Head of caudate nucleus (tissue), 42 donors: ENCODE measurements at places on chromosomes 5 and 9.

- no peak for DNase-seq
These were observed 1229.5 kb upstream of the CDH6 start for GRCh38 chr5:29963956-29964355.

DNA sequence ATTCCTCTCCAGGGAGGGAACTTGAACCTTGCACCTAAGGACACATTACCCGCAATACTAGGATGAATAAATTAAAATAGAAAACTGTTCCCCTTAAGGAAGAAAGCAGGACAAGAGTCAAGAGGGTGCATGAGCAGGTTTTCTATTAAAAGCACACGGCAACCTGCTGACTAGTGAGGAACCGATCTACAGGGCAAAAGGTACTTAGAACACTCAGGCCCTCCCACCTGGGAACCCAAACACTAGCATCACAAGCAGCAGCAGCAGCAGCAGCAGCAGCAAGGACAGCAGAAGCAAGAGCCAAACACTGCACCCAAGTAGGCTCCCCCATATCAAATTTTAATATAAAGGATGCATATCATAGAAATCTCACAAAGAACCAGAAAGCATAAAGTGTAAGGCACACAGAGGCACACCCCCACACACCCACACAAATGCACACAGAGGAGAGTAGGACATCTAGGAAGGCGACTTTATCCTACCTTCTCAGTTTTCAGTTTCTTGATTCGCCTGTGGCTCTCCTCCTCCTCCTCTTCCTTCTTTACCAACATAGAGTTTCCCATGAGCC, 2.8 kb downstream of the ZNF608 start:
- DNase-seq: no peak

DNA sequence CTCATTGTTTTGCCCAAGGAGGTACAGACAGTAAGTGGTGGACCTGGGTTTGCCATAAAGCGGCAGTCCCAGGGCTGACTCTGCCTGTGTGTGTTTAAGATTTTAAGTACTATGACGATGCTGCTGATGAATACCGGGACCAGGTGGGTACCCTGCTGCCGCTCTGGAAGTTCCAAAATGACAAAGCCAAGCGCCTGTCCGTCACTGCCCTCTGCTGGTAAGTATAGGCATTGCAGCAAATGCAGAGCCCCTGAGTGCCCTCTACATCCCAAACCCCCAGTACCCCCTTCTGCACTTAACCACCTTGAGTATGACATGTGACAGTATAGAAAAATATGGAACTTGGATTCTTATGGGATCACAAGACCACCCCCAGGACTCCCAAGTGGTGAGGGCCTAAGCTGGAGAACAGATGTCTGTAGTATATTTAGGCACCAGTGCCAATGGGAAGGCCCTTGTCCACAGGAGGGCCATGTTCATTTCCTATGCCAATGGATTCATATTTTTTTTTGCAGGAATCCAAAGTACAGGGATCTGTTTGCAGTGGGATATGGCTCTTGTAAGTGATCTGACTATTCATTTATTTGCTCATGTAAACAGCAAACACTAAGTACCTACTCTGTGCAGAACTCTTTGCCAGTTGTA, 22.0 kb downstream of the ENHO start:
- peak; percentile 70 for DNase-seq

- DNase-seq: no peak
These were observed 284.1 kb downstream of the HCN1 start for GRCh38 chr5:45411971-45412612.

DNA sequence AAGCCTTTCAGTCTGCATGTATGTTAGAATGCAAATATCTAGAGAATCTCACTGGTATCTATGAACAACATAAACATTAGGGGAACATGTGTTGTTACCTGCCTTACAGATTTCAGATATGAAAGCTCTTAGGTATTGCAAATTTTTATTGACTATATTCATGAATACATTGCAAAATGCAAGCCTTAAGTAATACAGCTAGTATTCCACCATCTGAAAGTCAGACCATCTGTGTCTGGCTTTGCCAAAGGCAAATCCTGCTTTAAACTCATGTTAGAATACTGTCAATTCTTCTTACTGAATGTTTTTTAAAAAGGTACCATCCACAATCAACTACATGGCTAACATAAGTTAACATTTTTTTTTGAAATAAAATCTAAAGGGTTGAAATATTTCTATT, 215.6 kb downstream of the AP3B1 start:
- no peak for DNase-seq

GRCh38 chr5:8059337-8059736, 190.4 kb downstream of the MTRR start:
- no peak for DNase-seq

GRCh38 chr9:26567976-26568375, 324.6 kb downstream of the CAAP1 start:
- DNase-seq: no peak

- DNase-seq: no peak
These were observed 751.6 kb downstream of the TLR4 start for GRCh38 chr9:118455788-118456187.

DNA sequence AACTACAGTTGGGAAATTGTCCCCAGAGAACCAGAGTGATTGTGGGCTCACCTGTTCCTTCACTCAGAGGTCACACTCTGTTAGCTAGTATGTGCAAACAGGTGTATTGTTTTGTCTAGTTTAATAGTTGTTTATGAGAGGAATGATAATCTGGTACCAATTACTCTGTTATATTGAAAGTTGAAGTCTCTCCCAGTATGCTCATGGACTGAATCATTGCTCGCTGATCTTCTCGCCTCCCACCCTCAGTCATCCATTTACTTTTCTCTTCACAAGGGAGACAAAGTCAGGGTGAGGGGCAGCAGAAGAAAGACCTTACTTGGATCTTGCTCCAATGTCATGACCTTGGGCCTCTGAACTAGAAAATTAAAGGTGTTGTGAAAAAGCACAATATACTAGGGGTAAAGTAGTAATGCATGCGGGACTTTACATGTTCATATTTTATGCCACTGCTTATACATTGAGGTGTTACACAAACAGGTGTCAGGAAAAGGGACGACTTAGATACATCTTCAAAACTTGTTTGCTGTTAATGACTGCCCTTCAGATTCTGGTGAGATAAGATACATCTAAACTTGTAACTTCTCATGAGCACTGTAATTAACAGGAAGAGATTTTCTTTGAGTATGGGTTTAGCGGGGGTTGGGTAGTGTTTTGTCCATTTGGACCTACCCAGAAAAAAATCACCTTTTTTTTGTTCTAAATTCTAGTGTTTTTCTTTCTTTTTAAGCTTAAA, 36.9 kb downstream of the LNPEP start:
- DNase-seq: no peak

GRCh38 chr9:28832168-28832770, 1259.0 kb upstream of the C9orf72 start:
- no peak for DNase-seq

GRCh38 chr5:40939753-40940152, 30.5 kb downstream of the C7 start:
- no peak for DNase-seq

DNA sequence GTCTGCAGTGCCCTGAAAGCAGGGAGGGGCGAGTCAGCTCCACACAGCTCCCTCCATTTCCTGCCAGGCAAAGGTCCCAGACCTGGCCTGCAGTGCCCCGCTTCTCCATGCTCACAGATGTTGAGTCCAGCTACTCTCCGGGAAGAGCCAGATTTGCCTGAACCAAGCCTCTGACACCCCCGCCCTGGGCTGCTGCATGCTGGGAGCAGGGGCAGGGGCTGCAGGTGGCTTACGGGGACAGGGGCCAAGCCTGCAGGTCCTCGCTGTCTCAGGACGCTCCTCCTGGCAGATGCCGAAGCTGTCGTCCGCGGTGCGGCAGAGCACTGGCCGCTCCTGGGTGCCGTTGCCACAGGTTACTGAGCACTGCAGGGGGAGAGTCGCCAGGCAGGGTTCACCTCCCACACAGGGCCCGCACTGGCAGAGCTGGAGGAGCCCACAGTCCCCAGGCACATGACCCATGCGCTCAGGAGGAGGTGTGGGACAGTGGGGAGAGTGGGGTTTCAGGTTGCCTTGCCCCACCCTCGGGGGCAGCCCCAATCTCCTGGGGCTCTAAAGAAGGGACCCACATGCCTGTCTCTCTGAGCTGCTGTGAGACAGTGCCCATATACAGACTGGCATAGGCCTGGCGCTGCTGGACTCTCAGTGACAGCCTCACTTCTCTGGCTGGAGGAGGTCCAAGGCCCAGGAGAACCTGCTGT, 62.4 kb downstream of the ZNF354C start:
- peak; percentile 11 for DNase-seq

GRCh38 chr9:26893030-26893676, 551 bp upstream of the CAAP1 start:
- DNase-seq: no peak

DNA sequence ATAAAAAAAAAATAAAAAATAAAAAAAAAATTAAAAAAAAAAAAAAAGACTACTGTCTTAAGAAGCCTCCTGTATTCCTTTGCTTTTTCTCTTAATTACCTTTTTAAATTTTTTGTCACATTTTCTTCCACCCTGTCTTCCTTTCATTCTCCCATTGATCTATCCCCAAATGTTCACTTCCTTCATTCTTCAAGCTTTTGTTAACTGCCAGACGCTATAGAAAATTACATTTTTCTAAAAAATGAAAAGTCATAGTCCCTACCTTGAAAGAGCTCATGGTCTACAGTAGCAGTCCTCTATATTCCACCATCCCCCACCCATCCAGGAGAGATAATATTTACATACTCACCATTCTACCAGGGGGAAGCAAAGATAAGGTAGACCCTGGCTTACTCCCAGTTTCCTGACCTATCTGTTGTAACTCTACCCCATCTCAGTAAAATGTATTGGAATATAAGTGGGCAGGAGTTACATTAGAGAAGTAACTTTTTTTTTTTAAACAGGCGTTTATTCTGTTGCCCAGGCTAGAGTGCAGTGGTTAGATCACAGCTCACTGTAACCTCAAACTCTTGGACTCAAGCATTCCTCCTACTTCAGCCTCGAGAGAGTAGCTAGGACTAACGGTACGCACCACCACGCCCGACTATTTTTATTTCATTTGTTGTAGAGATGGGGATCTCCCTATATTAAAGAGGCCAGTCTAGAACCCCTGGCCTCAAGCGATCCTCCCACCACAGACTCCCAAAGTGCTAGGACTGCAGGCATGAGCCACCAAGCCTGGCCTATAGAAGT, 3.8 kb upstream of the PRKAA1 start:
- no peak for DNase-seq

DNA sequence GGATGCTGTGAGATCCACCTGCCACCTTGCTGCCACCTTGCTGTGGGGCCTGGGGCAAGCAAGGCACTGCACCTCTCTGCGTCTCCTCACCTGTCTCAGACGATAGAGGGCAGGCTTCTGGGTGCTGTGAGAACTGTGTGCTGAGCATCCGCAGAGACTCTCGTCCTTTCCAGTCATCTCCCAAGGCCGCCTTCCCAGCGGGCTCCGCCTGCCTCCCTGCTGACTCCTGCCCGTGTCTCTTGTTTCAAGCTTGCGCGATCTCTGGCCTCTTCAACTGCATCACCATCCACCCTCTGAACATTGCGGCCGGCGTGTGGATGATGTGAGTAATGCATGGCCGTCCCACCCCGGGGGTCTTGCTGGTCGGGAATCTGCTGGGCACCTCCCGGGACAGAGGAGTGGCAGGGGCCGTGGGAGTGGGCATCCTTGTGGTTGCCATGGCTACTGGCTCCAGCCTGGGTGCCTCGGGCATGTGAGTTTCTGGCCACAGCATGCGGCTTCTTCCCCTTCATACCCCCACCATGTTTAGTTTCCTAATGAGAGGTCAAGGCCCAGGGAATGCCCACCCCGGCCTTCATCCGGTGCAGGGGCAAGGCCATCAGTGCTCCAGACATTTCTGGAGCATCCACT, 3.6 kb downstream of the CACFD1 start:
- no peak for DNase-seq

DNA sequence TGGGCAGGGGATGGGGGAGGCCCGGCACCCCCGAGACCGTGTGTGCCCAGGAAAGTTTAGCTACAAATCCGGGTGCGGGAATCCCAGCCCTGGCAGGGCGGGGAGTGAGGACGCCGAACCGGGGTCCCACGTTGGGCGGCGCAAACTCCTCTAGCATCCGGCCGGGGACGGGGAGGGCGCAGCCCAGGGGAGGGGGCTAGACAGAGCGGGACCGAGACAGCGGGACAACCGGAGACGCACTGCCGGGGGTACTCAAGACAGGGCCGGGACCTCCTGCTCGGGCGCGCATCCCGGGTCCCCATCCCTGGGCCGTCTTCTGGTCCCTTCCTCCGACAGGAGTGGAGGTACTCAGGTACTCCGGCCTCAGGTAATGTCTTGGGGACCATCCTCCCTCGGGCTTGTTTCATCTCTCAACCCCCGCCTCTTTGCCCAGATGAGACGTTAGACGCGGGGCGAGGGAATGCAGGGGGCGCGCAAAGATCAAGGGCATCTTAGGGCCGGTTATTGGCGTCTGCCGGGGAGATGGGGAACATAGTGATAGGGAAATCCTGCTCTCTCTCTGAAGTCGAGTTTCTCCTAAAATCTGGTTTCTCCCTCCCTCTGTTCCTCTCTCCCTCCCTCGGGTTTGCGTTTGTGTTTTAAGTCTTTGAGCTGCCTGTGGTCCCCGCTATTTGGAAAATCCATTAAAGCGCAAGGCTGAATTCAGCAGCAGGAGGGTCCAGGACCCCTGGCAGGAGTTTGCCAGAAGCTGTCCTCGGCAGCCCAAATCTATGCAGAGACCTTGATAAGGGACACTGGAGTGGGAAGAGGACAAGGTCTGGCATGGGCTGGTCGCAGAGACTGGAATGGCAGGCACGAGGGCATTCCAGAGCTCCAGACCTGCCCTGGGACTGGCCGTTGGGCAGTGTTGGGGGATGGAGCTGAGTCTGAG, 815 bp downstream of the PDZD2 start:
- DNase-seq: peak; percentile 58

DNA sequence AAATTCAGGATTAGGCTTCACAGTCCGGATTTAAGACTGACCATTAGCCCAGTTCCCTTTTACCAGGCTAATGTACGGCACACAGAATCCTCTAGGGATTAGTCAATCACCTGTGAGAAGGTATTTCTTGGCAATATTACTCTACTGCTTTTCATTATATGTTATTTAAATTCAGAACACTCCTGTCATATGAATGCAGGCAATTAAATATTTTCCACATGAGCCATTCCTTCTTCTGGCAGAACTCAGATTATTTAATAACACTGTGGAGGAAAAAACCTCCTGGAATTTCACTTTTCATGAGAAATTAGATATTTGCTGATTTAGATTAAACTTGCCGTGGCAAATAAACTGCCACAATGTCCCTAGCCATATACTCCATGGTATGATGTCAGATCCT, 1357.5 kb upstream of the C9orf72 start:
- no peak for DNase-seq

DNA sequence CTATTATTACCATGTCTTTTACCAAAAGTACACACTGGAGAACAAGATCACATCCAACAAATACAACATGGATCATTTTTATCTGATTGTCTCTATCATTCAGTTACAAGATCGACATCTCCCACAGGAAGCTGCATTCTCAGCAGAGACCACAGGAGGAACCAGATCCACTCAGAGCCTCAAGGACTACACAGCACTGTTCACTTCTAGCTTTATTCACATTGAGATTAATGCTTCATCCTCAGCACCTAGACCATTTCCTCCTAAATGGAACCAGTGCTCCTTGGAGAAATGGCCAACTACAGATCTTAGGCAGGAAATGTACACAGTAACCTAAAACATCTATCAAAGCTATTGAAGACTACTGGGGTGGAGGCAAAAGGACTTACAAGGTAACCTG, 13.3 kb upstream of the C5orf15 start:
- no peak for DNase-seq
